Right lobe of liver (tissue), 6 donors: ENCODE measurements at places on chromosomes 13 and 19. TPM values are rescaled to one million over a fixed set of nuclear protein-coding genes. Genes with fewer than 3 reads are reported as not detected.

DNA sequence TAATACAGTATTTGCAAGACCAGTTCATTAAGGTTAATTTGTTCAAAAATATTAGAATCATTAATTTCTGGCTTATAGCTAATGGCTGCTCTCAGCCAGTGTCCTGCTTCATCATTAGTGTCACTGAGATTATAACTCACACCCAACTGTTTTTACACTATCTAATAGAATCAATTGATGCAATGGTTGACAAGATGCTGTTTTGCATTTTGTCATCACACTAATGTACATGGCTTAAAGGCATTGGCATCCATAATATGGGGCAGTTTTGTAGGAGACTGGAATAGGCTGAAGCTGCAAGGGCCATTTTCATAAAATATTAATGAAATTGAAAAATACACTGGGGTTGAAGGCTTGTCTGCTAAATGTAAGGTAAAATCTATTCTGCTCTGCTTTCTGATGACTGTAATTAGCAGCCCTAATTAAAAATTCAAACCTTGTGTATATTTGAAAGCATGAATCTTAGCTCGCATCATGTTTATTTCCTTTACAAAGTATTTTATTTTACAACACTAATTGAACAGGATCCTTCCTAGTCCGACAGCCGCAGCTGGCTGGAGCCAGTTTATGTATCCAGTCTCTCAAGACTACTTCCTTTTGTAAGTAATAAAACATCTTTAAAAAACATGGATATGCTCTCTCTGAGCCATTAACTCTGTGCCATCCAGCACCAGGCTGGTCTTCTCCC, 296.7 kb downstream of the POU4F1 start:
- no peak overlapping the region for H3K4me3 ChIP-seq
- no peak overlapping the region for H3K27ac ChIP-seq
- H3K36me3 ChIP-seq = no peaks in the 10 kb centered on the region
- DNase-seq = no peak

DNA sequence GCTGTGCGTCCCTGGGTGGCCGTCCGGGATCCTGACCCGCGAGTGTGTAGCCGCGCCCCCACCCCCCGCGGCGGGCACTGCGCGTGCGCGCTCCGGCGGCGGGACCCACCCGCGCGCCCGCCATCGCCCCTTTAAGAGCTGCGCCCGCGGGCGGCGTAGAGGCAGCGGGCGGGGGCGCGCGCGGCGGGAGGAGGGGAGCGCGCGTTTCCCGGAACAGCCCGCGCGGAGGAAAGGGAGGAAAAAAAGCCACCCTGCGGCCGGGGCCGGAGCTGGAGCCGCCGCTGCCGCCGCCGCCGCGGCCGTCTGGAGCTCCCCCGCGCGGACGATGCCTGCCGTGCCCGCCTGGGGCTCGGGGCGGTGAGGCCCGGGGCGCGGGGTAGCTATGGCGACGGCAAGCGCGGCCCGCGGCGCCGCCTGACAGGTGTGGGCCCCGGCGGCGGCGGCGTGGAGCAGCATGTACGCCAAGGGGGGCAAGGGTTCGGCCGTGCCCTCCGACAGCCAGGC, at the start of gene SSBP4:
TSS of gene SSBP4 (plus strand) at position 204 of the 504 bp plus-strand sequence. CDS start at position 455, 251 bp downstream.
- H3K27ac ChIP-seq = no peak within 1 kb of the TSS
- H3K4me3 ChIP-seq = peak within 1 kb of the TSS; percentile 56
- H3K36me3 ChIP-seq = no peaks in the 10 kb centered on the region
- DNase-seq = peak; percentile 80
- H3K4me1 ChIP-seq = no peaks in the 10 kb centered on the region

GRCh38 chr19:40363069-40363468, 14.6 kb downstream of the PLD3 start:
- peaks cover 5% of the 10 kb centered on the region for H3K36me3 ChIP-seq
- no peaks in the 10 kb centered on the region for H3K4me1 ChIP-seq
- DNase-seq = no peak
- H3K27me3 ChIP-seq = no peaks in the 10 kb centered on the region
- H3K27ac ChIP-seq = no peak overlapping the region
- no peak overlapping the region for H3K4me3 ChIP-seq

Gene SIAH3
- not detected for total RNA-seq

Gene LENG9
- 4.2 TPM for total RNA-seq

Gene ZNF264
- 12.1 TPM for total RNA-seq

Gene FBL
- 76.2 TPM for total RNA-seq
